Neural crest cell (in vitro differentiated cells): ENCODE measurements at places on chromosomes 4 and X.
A peak's percentile ranks its signal among the peaks of the same experiment; 100 is the strongest.

GRCh38 chr4:106627051-106627450, 258.5 kb upstream of the GIMD1 start:
- DNase-seq: no peak

DNA sequence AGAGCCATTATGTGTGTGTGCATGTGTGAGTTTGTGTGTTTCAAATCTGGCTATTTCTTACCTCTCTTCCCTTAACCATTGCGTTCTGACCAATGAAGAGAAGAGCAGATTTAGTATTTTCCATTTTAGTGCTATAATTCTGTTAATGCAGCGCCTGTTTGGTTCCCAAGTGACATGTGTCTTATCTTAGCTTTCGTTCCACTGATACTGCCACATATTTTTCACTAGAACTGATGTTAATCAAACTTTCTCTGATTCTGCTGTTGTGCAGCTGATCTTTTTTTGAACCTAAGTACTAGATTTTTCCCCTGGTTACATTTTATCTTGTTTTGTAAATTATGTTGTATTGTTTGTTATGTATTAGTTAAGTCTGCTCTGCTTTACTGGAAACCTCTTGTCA, 152.9 kb upstream of the MID1 start:
- no peak for DNase-seq

DNA sequence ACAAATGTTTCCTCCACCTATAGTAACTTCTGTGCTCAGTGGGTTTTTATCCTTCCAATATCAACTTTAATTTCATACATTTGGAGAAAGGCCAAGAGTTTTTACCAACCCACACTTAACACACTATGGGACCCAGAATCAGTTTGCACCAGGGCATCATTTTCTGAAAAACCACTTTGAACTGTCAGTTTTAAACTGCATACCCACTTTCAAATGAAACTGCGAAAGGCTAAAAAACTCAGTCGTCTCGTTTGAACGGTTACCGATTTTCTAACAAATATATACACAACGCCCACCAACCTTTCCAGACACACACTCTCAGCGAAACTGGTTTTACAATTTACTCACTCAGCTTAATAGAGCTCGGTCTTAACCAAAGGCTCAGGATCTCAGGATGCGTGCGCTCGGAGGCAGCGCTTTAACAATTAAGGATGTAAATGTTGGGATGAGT, 376 bp downstream of the ABCG2 start:
- no peak for DNase-seq

- peak; percentile 18 for DNase-seq
Observed at GRCh38 chr4:182143086-182143821, 99.9 kb upstream of the TENM3 start.

DNA sequence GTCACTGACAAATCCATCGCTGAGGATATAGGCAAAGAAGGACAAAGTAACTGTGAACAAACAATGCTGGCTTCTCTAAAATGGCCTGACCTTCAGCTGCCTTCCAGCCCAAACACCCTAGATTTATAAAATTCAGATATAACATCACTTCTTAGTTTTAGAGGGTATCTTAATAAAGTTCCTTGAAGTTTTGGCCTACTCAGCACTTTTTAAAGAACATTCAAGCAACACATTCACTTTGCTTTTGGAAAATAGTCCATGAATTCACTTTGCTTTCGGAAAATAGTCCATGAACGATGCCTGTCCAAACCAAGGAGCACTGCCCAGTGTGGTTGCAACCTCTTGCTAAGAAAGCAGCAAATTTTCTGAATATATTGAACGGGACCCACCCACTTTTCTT, 55.0 kb upstream of the TFDP3 start:
- no peak for DNase-seq

DNA sequence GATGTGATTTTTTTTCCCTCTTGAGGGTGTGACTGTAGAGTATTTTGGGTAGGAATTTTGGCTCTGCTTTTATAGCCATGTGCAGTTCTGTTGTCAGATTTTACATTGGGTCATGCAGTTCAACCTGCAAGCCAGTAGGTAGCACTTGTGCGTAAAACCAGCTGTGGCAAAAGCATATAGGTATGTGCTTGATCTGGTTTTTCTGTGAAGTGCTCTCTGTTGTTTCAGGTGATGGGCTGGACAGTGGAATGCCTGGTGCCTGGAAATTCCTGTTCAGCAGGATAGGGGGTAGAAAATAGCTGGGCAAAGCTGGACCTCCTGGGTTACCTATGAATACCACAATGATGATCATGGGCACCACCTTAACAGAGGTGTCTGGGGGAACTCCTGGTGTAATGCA, 584.2 kb upstream of the PCDH10 start:
- DNase-seq: no peak

GRCh38 chr4:63663870-63664269, 745.4 kb downstream of the TECRL start:
- DNase-seq: no peak

- DNase-seq: no peak
Observed at GRCh38 chrX:129609395-129609794, 45.4 kb downstream of the APLN start.

DNA sequence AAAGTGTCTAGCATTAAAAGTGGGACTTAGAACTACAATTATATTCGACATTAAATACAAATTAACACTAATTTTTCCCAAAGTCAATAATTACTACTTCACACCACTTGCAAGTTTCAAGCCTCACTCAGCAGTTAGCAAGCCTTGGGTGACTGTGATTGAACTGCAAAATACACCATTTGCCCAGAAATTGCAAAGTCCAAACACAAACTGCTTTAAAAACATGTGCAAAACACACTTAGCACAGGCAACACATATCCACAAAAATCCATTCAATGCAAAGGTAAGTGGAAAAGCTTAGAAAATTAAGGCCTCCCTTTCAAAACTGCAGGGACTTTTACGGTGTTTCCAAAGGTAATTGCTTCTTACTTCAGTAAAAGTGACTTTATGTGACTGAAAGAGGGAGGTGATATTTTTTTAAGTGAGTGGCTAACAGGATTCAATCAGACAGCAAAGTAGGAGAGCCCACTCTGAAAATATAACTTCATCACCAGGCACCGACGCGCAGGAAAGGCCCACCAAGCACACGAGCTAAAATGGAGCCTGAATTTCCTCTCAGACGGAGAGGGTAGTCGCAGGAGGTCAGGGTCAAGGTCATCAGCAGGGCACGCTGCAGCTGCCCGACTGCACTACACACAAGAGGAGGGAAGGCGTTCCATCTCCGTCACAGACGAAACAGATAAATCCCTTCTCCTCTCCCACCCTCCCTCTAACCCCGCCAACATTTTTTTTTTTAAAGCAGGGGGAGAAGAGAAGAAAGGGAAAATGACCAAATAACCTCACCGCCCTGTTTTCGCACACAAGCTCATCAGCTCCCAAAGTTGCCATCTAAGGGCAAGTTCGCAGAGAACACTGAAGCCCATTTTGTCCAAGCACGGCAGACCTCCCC, 3.1 kb downstream of the ZNF827 start:
- peak; percentile 60 for DNase-seq

DNA sequence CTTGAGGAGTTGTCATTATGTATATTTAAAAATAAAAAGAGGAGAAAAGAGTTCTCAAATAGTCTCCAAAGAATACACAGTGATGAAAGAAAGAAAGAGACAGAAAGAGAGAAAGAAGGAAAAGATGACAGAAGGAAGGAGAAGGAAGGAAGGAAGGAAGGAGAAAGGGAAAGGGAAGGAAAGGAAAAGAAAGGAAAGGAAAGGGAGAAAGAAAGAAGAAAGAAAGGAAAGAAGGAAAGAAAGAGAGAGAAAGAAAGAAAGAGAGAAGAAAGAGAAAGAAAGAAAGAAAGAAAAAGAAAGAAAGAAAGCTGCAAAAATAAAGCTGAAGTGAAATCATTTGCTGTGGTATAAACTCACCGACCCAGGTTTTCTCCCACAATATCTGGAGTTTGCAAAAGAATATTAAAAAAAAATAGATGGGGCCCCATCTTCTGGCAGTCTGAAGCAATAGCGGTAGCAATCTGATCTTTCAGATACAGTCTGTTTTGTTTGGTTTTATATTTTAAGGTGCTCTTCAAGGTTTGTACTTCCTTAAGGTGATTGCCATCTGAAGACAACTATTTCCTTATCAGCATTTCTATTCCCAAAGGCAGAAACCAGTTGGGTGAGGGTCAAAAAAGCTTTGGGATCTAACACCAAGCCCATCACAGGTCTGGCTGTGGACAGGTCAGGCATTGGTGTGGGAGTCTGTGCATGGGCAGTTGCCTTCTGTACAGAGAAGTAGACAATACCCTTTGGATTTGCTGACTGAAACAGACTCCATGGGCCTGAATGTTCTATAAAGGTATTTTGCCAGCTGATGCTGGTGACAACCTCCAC, 160.4 kb downstream of the CPEB2 start:
- no peak for DNase-seq

GRCh38 chr4:89759426-89759825, 77.5 kb downstream of the SNCA start:
- no peak for DNase-seq

DNA sequence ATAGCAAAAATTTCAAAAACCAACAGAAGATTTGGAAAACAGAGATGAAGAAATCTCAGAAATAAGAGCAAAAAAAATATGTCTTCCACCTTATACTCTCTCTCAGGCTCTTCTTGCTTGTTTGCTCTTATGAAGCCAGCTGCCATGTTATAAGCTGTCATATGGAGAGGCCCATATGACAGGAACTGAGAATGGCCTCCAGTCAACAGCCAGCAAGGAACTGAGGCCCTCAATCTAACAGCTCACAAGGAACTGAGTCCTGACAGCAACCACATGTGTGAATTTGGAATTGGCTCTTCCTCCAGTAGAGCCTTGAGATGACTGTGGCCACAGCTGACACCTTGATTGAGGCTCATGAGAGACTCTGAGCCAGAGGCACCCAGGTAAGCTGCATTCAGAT, 51.3 kb upstream of the MAOA start:
- no peak for DNase-seq

DNA sequence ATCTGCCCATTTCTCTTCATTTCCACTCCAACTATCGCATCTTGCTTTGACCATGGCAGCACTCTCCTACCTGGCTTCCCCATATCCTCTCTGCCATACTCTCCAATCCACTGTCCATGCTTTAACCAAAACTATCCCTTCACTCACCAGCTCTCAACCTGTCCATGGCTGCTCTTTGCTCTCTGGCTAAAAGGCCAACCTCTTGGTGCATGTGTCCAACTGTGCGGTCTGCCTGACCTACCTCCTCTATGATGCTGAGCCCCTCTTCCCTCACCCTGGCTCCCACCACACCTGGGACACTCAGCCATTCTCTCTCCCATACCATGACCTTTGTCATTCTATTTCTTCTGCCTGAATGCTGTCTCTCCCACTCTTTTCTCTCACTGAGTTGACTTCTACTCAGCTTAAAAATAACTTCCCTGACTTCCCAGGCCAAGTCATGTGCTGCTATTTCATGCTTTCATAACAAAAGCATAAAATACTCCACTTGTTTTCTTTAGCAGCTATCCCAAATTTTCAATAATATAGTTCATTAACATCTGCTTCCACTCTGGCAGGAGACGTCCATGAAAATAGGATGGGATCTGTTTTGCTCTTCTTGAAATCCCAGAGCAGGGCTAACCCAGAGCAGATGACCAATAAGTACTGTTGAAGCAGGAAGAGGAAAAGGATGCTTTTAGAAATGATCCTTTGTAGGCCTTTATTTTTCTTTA, 29.8 kb upstream of the KLF3 start:
- no peak for DNase-seq

DNA sequence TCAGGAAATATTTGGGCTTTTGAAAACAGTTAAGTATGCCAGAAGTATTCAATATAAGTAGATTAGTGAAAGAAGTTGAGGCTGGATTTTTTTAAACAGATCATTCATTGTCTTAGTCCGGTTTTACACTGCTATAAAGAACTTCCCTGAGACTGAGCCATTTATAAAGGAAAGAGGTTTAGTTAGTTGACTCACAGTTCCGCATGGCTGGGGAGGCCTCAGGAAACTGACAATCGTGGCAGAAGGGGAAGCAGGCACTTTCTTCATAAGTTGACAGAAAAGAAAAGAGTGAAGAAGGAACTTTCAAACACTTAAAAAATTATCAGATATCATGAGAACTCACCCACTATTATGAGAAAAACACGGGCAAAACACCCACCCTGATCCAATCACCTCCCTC, 31.1 kb upstream of the CYLC1 start:
- no peak for DNase-seq

DNA sequence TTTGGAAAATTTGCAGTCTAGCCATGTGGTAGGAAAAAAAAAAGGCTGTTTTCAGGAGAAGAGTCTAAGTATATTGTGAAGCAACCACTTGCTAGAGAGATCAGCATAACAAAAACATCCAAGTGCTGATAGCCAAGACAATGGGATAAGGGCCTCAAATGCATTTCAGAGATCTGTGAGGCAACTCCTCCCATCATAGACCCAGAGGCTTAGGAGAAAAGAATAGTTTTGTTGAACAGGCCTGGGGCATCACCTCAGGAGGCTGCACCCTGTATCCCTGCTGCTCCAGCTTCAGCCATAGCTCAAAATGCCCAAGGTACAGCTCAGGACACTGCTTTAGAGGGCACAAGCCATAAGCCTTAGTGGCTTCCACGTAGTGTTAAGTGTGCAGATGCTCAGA, 13.6 kb upstream of the GPR174 start:
- no peak for DNase-seq

GRCh38 chrX:55074851-55075467, at the start of gene PAGE2B:
TSS of gene PAGE2B (plus strand) at chrX:55075030. CDS start at chrX:55076042, 1,012 bp downstream.
- DNase-seq: no peak

GRCh38 chrX:134654398-134655012, 3.8 kb downstream of the PLAC1 start:
- DNase-seq: no peak

DNA sequence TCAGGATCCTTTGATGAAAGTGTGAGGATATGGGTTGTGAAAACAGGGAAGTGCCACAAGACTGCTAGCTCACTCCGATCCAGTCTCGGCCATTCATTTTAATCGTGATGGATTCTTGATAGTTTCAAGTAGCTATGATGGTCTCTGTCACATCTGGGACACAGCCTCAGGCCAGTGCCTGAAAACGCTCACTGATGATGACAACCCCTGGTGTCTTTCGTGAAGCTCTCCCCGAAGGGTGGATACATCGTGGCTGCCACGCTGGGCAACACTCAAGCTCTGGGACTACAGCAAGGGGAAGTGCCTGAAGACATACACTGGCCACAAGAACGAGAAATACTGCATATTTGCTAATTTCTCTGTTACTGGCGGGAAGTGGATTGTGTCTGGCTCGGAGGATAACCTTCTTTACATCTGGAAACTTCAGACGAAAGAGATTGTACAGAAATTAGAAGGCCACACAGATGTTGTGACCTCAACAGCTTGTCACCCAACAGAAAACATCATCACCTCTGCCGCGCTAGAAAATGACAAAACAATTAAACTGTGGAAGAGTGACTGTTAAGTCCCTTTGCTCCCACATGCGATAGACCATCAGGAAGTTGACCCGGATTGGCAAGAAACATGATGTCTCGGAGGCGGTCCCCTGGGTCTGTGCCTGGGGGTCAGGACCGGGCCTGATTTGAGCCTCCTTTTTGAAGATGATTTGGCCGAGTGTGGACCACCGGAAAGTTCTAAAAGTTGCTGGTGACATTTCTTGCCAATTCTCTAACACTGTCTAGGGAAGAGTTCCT, 22.2 kb downstream of the LIAS start:
- no peak for DNase-seq

- no peak for DNase-seq
Observed at GRCh38 chr4:120202222-120202621, 135.6 kb upstream of the MAD2L1 start.
